ENCODE measurements at places on chromosomes 4 and X.

- DNase-seq: no peak
These were observed 79.4 kb downstream of the LUZP4 start for GRCh38 chrX:115368876-115369275.

GRCh38 chr4:2856266-2856665 is 12.6 kb downstream of the ADD1 start:
- DNase-seq: no peak

- no peak for DNase-seq
These were observed 315.9 kb downstream of the LDB2 start for GRCh38 chr4:16582526-16582925.

DNA sequence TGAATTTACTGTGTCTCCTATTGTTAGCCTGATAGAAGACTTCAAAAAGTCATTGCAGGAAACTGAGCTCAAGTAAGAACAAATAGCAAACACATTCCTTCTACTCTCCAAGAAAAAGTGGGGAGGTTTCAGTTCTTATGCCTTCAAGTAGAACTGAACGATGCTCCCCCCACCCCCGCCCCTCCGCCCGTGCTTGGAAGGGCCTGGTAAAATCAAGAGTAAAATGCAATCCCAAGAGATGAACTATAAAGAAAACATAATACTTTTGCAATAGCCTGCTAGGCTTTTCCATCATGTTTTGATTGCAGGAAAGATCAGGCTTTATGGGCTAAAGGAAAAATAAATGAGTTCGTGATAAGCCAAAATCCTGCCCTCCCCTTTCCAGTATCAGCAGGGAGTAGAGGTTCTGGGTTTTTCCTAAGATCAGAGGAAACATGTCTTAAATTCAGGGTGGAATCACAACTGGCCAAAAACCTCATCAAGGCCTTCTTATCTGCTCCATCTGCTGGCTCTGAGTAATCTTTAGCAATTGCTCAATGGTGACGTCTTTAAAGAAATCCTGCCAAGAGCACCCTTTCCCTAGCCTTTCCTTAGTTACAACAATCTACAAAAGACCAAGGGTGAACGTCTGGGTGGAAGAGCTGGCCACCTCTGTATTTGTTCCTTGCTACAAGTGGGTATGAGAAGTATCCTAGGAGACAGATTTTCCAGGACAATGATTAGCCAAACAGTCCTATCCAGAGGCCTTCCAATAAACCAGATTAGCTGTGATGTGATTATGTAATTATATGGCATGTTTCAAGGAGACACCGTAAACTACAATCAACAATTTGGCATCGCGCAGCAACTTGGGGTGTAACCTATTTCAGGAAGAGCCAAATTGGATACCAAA is 66.3 kb upstream of the FAM9C start:
- DNase-seq: no peak

GRCh38 chr4:151865312-151865711 is 104.5 kb upstream of the GATB start:
- peak; percentile 20 for DNase-seq

DNA sequence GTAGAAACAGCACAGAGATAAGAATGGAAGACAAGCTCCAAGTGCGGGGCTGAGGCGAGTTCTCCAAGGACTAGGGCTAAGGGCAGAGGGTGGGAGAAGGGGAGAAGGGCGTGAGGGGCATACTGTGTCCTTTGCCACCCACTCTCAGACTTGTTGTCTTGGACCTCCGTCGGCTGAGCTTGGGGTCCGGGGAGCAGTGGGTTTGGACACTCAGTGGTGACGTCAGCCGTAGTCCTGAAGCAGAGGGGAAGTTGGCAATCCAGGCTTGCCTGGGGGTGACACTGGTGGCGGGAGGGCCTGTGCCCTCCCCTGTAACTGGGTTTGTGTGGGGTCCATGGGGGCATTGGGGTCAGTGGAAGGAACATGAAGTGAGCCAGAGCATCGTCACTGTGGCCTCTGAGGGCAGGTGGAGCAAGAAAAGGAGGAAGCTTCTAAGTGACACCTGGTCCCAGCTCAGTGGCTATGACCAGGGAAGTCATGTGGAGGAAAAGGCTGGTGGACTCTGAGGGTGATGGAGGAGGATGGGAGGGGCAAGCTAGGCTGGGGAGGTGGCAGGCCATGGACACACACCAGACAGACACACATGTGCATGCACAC is 17.6 kb downstream of the CD99 start:
- no peak for DNase-seq

DNA sequence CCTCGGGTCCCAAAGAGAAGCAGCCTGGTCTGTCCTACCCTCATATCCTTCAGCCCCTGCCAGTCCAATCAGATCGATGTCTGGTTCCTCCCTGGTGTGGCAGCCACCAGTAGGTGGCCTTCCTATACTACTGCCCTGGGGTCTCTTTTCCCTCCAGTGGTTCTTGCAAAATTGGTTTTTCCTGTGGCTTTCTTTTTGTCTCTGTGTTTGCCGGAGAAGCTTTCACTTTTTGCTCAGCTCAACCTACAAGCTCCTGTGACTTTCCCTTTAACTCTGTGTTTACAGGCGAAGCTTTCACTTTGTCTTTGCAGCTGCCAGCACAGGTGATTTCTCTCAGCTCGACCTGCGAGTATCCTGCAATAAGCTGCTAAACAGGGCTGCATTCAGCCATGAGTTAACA is 46.8 kb downstream of the UGT2A3 start:
- no peak for DNase-seq

DNA sequence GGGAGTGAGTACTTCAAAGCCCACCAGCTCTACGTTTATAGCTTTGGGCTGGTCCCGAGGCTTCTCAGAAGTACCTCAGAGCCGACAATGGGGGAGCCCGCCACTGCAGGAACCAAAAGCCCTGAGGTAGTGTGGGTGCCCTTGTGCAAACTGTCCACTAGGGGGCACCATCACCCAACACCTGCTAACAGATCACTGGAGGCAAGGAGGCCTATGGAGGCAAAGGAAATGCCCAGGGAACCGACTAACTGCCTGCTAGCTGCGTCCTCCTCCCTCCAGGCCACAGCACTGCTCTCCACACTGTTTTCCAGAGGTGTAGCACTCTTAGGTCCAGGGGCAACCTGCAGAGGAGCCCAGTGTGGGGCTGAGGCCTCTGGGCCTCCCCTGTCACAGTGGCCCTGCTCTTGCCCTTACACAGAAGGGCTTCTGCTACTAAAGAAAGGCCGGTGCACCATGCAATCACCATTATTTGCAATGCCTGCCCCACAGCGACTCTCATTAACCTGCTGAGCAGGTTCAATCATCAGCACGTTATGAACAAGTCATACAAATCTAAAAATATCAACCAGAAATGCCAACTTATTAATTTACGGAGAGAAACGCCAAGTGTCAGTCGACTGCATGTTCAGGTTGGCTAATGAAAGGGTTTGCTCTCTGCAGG is 159.1 kb downstream of the NSUN7 start:
- DNase-seq: peak; percentile 58

- no peak for DNase-seq
These were observed 93.2 kb downstream of the SCD5 start for GRCh38 chr4:82705169-82705927.

- DNase-seq: no peak
These were observed 72.3 kb downstream of the PAK3 start for GRCh38 chrX:111168314-111168713.

- DNase-seq: no peak
These were observed 24.5 kb downstream of the IL15 start for GRCh38 chr4:141660880-141661279.

DNA sequence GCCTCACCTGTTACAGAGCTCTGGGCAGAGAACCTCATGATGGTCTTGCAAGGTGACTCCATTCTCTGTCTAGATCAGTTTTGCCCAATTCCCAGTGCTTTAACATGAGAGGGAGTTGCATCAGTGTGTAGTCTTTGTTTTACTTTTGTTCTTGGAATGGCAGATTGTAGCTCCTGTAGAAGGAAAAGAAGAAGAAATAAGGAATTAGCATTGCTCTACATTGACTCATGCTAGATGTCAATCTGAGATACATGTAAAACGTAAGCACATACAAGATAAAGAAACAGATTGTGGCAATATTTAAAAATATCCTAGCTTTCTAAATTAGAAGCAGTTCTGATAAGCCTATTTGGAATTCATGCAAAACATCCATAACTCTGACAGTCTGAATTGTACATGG is 16.0 kb upstream of the PPEF1 start:
- DNase-seq: no peak

GRCh38 chrX:117972711-117973109 is 143.9 kb downstream of the KLHL13 start:
- DNase-seq: no peak

DNA sequence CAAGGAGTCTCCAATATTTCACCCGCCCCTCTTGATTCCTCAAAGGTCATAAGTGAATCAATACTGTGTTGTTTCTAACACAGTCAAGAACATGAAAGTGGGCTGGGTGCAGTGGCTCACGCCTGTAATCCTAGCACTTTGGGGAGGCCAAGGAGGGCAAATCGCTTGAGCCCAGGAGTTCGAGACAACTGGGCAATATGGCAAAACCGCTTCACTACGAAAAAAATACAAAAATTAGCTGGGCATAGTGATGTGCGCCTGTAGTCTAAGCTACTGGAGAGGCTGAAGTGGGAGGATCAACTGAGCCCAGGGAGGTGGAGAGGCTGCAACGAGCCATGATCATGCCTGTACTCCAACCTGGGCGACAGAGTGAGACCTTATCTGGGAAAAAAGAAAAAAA is 3.4 kb downstream of the ACSL1 start:
- DNase-seq: no peak

DNA sequence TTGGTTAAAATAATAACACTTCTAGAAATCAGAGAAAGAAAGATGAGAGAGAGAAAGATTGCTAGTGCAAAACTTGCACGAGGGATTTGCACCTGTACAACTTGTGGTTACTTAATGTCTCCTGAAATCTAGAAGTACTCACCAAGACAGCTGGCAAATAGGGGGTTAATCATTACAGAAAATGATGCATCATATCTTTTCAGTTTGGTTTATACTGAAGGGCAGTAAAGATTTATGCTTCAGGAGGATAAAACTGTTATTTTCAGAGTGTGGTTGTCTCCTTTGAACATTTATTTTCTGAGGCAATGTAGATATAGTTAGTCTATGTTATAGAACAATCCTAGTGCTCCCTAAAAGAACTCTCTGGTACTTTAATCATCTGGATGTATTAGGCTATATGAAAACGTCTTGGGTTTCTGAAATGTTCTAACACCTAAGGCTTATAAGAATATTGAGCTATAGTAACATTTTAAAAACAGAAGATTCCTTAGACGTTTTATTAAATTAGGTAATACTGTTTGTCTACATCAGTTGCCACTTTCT is 13.3 kb downstream of the ATOH1 start:
- no peak for DNase-seq

- no peak for DNase-seq
These were observed 67.4 kb upstream of the INPP4B start for GRCh38 chr4:142913461-142914030.

DNA sequence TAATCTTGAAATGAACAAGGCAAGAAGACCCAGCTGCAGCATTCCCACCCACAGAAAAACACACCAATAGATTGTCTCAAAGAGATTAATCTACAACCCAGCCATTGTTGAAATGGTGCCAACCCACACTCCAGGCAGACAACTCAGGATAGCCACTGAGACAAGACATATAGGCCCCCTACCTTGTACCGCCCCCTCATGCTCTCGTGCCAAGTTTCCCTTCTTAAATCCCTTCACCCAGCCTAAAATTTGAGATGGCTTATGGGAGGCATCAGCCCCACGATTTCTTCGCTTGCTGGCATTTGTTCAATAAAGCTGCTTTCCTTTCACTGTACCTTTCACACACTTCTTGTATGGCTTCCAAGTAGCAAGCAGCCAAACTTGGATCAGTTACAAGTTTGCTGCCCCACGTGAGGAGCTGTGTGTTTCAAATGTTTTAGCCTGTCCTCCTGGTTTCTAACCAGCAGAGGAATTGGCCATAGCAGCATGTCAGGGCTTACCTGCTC is 1754.1 kb downstream of the C4orf33 start:
- DNase-seq: no peak

- DNase-seq: no peak
These were observed 57.6 kb downstream of the MAPK10 start for GRCh38 chr4:86302251-86302650.

DNA sequence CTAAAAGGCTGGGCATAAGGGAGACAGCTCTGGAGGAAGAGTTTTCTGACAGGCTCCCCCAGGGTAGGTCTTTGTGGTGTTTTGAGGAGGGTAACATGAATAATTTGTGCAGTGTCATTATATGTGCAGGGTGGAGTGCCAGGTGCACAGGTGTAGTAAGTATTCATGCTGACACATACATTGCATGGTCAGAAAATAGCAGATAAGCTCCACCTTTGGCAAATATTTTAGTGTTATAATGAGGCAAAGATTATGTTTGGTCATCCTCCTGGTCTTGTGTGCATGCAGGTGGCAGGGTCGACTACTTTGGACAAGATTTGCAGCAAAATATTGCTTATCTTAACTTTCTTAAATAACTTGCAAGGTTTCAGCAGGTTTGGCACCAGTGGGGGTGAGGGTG is 910.4 kb upstream of the PCDH10 start:
- no peak for DNase-seq

- DNase-seq: no peak
These were observed 275.4 kb upstream of the PITX2 start for GRCh38 chr4:110898290-110898689.

DNA sequence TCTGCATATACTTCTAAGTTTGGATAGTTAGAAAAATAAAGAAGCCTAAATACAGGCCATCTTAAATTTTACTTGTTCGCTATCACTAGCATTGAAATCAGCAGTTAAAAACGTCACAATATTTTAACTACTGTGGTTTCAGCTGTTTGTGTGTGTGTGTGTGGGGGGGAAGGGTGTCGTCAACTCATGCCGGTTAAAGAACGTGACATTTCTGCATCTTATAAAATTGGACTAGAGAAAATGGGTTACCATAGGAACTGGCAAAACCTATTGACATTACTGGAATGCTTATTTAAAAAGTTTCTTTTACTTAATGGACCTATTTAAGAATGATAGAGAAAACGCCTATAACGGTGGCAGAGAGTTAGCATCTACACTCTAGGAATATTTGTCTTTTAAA is 1.2 kb upstream of the CNKSR2 start:
- no peak for DNase-seq

GRCh38 chr4:188270273-188271069 is 131.2 kb downstream of the TRIML1 start:
- DNase-seq: no peak

- DNase-seq: no peak
These were observed 14.8 kb downstream of the LHFPL1 start for GRCh38 chrX:112664924-112665323.

- DNase-seq: peak; percentile 1
These were observed 86.9 kb downstream of the TMEM164 start for GRCh38 chrX:110089656-110090403.

GRCh38 chrX:23978491-23978890 is 48.5 kb downstream of the KLHL15 start:
- DNase-seq: no peak

DNA sequence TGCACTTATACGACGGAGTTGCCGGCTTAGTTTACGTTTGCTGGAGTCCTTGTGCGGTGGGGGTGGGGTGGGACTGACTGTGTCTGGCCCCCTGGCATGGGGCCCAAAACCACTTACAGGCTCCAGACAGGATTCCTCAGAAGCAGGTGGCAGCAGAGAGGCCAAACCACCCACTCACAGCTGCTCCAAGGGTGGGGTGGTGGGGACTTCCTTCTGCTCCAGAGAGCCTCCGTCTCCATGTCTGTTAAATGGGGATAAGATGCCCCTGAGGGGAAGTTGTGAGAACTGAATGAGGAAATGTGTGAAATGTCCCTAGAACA is 36.7 kb downstream of the PSAPL1 start:
- no peak for DNase-seq

GRCh38 chrX:18415386-18415785 is 10.0 kb upstream of the CDKL5 start:
- DNase-seq: no peak

GRCh38 chr4:156685308-156685707 is 286.3 kb downstream of the PDGFC start:
- no peak for DNase-seq
